ENCODE measurements at places on chromosomes 6 and 20.

- no peak for DNase-seq
Measured at GRCh38 chr20:52972190-52972937, at the start of gene TSHZ2. TSHZ2 (plus strand) TSS chr20:52972358; CDS start chr20:52973294, 936 bp downstream.

DNA sequence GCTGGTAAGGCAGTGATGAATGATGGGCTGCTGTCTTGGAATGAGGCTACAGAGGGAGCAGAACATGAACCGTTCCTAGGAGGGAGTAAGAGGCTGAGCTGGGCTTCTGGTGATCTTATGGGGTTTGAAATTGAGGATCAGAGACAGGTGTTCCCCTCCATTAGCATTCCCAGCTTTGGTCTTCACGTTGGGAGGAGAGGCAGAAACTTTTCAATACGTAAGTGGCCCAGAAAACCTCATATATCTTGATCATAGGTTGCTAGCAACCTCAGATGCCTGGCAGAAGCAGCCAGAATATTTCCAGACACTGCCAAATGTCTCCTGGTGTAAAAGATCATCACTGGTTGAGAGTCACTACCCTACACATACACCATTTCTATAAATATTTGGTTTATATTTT lies 167.1 kb downstream of the INSM1 start:
- no peak for DNase-seq

DNA sequence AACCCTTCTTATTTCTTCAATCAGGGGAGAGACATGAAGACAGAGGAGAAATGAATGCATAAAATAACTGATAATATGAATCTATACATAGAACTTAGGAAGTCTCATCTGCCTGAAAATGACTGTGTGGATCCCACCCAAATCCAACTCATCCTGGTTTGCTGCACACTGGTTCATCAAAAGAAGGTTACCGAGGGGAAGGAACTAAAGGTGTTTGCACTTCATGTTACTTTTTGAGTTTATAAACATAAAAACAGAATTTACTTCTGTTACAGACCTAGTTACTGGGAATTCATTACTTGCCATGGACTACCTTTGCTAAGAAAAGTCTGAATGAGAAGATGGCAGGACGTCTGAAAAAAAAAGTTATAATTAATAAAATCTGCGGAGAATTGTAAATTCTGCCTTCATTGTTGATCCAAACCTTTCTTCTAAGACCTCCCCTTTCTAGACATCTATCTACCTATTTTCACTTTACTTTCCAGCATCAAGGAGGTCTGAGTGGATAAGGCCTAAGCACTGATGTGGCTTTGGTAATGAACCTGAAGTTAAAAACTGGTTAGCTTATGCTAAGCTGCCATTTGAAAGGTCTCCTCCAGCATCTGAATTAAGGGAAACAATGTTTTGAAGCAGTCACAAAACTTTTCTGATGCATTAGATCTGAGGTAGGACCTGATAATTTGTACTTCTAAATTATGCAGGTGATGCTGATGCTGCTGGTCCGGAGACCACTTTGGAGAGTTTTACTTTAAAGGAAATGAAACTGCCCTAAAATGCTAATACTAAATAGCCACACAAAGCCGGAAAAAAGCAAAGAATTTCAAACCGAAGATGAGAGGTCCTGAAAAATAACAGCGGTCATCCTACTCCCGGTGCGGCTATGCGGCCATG lies 84.0 kb downstream of the HFE start:
- DNase-seq = no peak

DNA sequence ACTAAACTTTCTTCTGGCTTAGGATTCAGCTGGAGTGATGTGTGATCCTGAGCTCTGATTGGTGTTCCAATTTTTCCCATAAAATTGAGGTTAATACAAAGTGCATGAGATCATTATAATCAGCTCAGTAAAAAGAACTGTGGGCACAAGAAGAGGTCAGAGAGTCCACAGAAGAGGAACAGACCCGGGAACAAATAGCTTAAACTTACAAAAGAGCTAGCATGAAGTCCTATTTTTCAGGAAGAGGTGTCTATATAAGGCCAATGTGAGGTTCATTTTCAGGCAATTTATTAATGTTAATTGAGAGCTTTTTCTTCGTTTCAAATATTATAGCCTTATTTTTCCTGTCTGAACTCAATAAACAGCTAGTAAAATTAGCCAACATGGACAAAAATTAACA lies 26.9 kb upstream of the STX11 start:
- no peak for DNase-seq

GRCh38 chr6:19356692-19357091 lies 480.5 kb upstream of the ID4 start:
- DNase-seq = no peak

DNA sequence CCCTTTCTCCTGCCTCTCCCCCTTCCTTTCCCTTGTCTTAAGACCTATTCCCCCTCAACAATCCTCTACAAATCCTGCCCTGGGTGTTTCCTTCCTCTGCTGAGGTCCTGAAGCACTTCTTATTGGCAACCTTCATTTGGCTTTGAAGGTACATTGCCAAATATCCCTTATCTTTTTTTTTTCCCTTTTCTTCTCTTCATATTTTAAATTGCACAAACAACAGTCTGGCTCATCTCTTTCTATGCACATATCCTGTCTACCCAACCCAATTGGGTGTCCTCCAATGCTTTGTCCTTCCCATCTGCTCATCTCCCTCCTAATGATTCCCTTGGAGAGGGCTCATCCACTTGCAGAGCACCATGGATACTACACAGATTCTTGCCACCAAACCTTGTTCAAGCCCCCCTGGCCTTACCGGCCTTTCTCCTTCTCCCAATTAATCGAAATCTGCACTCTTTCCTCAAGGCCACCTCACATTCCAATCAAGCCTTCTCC lies 537.9 kb upstream of the JARID2 start:
- no peak for DNase-seq

DNA sequence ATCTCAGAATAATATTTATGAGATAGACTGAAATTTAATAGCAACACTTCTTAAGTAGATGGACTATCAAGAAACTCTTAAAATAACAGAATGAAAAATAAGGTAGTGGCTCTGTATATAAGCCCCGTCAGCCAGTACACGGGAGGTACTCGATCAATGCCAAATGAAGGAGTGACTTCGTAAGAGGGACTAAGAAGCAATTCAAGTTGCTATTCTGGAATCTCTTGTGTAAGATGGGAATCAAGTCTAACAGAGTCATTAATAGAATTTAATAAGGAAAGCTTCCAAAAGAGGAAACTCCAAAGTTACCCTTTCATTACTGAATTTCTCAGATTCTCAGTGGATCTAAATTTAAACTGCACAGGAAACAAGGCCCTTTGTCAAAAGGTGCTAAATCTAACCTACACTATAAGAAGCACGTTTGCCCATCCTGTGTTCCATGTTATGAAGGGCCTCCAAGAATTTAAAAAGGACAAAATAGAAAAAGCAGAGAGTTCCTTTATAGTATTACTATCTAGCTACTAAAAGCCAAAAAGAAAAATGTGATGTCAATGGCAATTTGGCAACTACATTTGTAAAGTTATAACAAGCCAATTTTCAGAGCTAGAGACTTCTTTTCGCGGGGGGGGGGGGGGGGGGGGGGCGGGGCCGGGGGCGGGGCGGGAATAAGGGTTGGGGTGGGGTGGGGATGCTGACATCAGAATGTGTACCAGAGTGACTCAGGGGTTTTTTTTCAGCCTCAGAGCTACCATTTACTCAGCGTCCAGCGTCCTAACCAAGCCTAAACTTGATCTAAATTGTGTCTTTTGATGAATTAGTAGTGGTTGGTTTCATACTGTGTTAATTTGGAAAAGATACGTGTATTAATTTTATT lies 200.6 kb downstream of the GMPR start:
- no peak for DNase-seq

DNA sequence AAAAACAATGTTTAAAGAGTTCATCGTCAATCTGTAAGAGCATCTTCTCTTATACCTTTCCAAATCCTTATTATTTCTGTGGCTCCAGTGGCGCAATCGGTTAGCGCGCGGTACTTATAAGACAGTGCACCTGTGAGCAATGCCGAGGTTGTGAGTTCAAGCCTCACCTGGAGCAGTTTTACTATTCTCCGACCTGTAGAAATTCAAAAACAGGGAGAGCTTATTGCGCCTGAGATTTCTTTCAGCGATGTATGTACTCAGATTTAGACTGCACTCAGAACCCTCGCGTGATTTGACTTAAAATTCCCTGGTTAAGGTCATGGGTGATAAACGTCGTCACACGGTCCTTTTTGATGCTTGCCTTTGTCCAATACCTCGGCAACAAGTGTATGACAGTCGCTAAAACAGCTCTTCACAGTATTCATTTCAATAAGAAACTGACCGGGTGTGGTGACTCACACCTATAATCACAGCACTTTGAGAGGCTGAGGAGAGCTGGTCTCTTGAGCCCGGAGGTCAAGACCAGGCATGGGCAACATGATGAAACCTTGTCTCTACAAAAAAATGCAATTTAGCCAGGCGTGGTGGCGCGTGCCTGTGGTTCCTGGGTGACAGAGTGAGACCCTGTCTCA lies 11.9 kb downstream of the GPX5 start:
- DNase-seq = peak; percentile 24

- no peak for DNase-seq
Measured at GRCh38 chr6:44039839-44040350, 87.4 kb downstream of the MRPL14 start.

DNA sequence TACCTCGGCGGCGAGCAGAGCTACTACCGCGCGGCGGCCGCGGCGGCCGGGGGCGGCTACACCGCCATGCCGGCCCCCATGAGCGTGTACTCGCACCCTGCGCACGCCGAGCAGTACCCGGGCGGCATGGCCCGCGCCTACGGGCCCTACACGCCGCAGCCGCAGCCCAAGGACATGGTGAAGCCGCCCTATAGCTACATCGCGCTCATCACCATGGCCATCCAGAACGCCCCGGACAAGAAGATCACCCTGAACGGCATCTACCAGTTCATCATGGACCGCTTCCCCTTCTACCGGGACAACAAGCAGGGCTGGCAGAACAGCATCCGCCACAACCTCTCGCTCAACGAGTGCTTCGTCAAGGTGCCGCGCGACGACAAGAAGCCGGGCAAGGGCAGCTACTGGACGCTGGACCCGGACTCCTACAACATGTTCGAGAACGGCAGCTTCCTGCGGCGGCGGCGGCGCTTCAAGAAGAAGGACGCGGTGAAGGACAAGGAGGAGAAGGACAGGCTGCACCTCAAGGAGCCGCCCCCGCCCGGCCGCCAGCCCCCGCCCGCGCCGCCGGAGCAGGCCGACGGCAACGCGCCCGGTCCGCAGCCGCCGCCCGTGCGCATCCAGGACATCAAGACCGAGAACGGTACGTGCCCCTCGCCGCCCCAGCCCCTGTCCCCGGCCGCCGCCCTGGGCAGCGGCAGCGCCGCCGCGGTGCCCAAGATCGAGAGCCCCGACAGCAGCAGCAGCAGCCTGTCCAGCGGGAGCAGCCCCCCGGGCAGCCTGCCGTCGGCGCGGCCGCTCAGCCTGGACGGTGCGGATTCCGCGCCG lies 994 bp downstream of the FOXC1 start:
- DNase-seq = no peak

- no peak for DNase-seq
Measured at GRCh38 chr6:154605178-154605881, 94.8 kb upstream of the CNKSR3 start.

DNA sequence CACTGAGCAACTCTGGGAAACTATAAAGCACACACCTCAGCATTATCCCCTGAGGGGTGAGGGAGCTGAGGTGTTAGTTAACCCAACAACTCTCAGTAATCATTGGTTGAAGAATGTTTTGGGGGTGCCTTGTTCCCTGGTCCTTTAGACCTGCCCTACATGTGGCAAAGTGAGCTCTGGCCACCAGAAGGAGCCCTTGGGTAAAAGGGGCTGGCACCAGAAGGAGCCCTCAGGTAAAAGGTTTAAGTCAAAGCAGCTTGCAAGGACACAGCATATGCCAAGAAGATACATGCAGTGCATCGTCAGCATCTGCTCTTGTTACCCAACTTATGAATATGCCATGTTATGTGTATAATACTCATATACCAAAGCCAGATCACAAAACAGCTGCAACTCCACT lies 1081.7 kb downstream of the KIF16B start:
- DNase-seq = no peak

- peak; percentile 44 for DNase-seq
Measured at GRCh38 chr20:32078791-32079190, 26.7 kb downstream of the HCK start.

DNA sequence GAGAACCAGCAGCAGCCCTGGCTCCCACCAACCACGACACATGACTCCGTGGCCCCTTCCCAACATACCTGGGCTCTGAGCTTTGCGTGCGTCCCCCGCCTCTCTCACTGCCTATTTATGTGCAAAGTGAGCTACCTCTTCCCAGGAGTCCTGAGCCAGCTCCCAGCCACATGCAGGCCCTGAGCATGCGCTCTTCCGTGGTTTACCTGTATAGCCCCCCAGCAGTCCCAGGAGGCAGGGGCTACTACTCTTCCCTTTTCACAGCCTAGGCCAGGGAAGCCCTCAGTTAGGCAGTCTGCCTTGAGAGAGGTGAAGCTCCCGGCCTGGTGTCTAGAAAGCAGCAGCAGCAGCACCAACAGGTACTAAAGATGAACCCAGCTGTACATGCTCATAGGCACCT lies 114.8 kb upstream of the CDYL start:
- DNase-seq = no peak

DNA sequence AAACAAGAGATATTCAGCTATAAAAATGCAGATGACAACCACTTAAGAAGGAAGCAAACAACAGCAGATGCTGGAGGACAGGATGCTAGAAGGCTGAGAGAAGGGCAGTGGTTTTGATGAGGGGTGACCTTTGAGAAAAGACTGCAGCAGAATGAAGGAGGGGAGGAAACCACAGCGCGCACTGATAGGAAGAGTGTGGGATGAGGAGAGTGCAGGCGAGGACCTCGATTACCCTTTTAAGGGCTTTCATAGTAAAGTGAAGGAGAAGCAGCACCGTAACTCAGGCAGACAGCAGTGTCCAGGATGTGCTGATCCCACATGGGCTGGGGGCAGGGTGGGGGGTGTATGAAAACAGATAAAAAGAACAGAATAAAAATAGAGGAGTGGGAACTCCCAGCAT lies 19.2 kb downstream of the ZBTB2 start:
- no peak for DNase-seq

DNA sequence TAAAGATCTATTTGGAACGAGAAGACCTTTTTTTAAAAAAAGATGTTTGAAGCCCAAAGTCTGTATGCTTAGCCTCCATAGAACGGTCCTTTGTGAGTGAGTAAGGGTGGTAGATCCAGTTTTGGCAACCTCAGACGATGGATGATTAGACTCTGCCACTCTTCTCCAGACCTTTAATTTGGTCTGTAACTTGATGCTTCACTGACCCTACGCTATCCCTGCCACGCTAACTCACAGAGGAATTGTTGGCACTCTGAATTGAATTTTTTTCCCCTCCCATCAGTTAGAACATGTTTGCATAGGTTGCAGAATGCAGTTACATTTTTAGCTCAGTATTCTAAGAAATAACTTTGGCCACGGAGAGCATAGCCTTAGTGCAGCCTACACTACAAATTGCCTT lies 15.8 kb upstream of the DEK start:
- DNase-seq = no peak

GRCh38 chr6:160071805-160072690 lies 49.6 kb upstream of the SLC22A1 start:
- no peak for DNase-seq

Data from pons (tissue), 1 donor.